ENCODE measurements at places on chromosomes 12 and 14. TPM values are rescaled to one million over a fixed set of nuclear protein-coding genes. Genes with fewer than 3 reads are reported as not detected.

GRCh38 chr12:122089077-122089476 is 10.5 kb downstream of the MLXIP start:
- H3K4me3 ChIP-seq = no peak overlapping the region
- H3K4me1 ChIP-seq = peaks cover 14% of the 10 kb centered on the region
- DNase-seq = no peak
- H3K27me3 ChIP-seq = no peaks in the 10 kb centered on the region

Gene BDKRB1
- not detected for total RNA-seq

DNA sequence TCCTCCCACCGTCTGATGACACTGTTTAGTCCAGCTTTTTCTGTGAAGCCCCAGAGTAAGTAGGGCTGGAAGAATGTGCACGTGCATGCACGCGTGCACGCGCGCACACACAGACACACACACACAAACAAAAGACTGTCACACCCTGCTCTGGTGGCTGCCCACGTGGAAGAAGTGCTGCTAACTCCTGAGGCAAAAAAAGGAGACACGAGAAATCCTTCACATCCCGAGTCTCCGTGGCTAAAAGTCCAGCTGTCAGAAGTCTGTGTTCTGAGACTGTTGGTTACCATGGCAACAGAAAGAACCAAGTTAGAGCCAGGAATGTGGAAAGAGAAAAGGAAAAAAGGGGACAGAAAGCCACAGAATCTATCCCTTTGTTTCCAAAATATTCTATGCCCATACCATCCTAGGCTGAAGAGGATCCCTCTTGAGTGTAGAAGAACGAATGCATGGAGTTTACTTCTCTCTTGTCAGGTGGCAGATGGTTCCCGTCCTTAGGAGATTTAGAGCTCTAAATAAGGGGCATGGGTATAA is 1.6 kb upstream of the C12orf71 start:
- H3K4me1 ChIP-seq = no peaks in the 10 kb centered on the region
- H3K36me3 ChIP-seq = no peaks in the 10 kb centered on the region
- H3K27me3 ChIP-seq = no peaks in the 10 kb centered on the region
- no peak overlapping the region for H3K4me3 ChIP-seq
- H3K27ac ChIP-seq = no peak overlapping the region

DNA sequence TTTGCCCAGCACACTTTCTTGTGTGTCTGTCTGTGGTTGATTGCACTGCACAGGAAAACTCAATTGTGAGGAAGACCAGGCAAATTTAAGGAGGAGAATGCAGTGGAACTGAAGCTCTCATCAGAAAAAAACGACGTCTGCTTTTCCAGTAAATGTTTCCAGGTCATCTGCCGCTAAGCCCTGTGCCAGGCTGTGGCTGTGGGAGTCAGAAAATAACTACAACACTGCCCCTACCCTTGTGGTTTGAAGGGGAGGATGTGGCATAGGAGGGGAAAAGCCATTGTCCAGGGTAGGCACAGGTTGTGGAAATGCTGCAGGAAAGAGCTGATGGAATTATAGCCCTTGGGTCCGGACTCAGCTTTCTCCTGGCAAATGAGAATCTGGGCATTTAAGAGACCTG is 259.7 kb upstream of the TMEM132C start:
- H3K27me3 ChIP-seq = no peaks in the 10 kb centered on the region
- H3K4me1 ChIP-seq = no peaks in the 10 kb centered on the region
- H3K27ac ChIP-seq = no peak overlapping the region

Gene KRT79
- total RNA-seq = not detected

Gene LRRC9
- total RNA-seq = not detected

- H3K27me3 ChIP-seq = no peaks in the 10 kb centered on the region
- H3K4me3 ChIP-seq = no peak overlapping the region
- H3K4me1 ChIP-seq = no peaks in the 10 kb centered on the region
- no peaks in the 10 kb centered on the region for H3K36me3 ChIP-seq
Observed at GRCh38 chr12:115312901-115313300, 628.9 kb upstream of the TBX3 start.
